Stimulated activated CD4-positive, alpha-beta T cell treated with anti-CD3 and anti-CD28 coated beads, Interleukin-4, amount 100 ng/mL, for 1 hour (primary cell): ENCODE measurements at places on chromosomes 1 and 21.

GRCh38 chr21:42480736-42481135 is 15.3 kb downstream of the RSPH1 start:
- DNase-seq, result no peak

GRCh38 chr1:44323947-44324346 is 31.1 kb downstream of the ERI3 start:
- no peak for DNase-seq

DNA sequence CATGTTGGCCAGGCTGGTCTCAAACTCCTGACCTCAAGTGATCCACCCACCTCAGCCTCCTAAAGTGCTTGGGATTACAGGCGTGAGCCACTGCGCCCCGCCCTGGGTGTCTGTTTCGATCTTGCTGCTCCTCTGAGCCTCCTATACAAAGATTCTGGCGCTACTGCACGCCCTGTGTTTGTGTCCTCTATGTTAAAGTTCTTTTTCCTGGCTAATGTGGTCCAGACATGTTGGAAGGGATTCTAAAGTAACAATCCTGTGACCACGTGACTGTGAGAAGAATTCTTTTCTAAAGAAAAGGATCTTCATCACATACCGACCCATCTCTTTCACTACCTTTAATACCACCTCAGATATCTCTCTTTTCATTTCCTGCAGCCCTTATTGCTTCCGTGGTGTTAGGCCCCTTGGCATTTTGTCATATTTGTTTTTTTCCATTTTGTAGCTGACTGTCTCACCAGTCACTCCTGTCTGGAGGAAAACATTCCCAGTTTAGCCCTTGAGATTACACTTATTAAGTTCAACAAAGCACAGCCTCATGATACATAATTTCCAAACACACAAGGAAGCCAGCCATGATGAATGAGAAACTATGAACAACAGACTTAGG is 27.2 kb upstream of the ENO1 start:
- no peak for DNase-seq

DNA sequence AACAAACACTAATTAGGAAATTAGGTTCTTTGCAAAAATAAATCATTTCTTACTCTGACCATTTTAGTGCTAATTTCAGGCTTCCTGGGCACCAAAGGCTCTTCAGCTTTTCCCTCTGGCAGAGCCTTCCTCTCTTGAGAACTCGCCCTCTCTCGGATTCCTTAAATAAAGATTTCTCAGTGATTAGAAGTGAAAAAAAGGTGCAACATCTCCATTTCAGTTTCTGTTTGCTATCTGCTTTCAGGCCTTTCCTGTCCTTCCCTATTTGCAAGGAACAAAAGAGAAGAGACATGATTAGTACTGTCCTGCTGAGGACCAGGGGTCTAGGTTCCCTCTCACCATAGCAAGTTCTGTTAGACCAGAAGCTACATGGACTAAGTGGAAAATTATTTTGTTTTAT is 27.8 kb upstream of the CACYBP start:
- DNase-seq, result no peak

GRCh38 chr1:46506470-46507219 is 17.0 kb downstream of the DMBX1 start:
- DNase-seq, result no peak

DNA sequence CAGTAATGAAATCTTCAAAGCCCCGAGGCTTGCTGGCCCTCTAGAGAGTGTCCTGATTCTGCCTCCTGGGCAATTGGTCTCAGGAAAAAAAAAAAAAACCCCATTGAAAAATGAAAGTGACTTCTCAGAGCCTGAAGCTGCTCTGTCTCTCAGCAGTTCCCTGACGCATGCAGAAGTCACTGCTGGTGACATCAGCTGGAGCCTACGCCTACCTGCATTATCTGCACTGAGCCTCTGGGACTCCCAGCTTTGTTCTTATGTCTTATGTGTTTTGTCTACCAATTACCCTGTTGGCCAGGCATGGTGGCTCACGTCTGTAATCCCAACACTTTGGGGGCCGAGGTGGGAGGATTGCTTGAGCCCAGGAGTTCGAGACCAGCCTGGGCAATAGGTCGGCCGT is 10.1 kb upstream of the SLC25A33 start:
- DNase-seq, result no peak

GRCh38 chr1:92817986-92818764 is 13.7 kb upstream of the RPL5 start:
- no peak for DNase-seq

- DNase-seq, result no peak
These were observed 51.4 kb upstream of the DIRAS3 start for GRCh38 chr1:68101829-68102228.

GRCh38 chr1:5711956-5712645 is 280.1 kb downstream of the NPHP4 start:
- no peak for DNase-seq

DNA sequence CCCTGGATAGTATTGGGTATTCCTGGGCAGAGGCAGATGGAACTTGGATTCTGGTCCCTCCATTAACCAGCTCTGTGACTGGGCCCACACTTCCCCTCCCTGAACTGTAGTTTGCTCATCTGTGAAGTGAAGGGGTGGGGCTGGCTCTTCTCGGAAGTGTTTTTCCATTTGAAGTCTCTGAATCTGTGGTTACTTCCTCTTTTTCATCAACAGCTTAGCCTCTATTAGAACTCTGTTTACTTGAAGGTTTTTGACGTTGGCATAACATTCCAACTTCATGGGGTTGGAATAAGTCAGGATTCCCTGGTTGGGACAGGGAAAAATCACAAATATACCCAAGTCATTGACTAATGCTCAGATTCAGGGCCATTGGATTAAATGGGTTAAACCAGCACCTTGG is 3.6 kb downstream of the KIAA0040 start:
- peak; percentile 52 for DNase-seq

GRCh38 chr1:170624146-170624545 is 39.8 kb upstream of the PRRX1 start:
- DNase-seq, result no peak

DNA sequence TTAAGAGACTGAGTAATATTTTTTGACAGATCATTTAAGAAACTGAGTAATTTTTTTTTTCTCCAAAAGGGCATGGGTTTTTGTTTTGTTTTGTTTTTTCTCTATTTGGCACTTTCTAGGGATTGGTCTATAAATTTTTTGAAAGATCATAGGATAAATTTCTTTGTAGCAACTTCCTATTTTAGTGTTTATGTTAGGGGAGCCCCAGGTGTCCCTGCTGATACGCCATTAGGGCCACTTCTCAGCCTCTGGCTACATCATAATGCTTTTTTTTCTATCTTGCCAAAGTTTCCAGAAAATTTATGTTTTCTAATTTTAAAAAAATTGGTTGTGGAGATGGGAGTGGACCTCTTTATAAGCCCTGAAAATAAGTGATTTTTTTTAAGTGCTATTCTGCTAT is 2.6 kb downstream of the GABPA start:
- DNase-seq, result no peak

DNA sequence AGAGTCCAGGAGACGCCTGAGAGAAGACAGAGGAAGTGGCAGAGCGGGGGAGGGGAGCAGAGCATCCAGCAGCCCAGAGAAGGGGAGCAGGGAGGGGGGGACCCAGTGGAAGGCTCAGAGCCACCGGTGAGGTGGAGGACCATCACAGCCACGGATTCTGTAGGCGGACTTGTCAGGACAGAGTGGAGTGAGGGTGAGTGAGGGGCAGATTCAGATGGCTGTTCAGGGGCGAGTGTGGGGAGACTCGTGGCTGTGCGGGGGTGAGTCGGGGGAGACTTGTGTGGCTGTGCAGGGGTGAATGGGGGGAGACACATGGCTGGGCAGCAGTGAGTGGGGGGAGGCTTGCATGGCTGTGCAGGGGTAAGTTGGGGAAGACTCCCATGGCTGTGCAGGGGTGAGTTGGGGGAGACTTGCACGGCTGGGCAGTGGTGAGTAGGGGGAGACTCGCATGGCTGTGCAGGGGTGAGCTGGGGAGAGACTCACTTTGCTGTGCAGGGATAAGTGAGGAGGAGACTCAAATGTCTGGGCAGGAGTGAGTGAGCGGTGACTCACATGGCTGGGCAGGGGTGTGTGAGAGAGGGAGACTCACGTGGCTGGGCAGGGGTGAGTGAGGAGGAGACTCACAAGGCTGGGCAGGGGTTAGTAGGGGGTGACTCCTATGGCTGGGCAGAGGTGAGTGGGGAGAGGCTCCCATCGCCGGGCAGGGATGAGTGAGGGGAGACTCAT is 56.8 kb upstream of the ABCG1 start:
- DNase-seq, result peak; percentile 25

DNA sequence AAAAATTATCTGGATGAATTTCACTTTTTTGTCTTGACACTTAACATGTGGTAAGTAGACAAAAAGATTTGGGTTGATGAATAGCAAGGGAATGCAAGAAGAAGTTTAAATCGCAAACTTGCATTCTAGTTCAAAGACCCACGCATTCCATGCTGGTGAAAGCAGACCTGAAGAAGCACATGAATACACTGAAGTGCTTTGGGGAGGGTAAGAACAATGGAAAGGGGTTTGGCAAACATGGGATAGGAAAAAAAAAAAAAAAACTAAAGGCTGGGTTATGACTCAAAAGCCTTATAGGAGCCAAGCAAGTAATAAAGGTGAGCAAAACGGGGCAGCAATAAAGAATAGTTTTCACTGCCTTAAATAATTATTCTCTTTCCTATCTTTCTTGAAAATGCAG is 450.2 kb downstream of the LMO4 start:
- no peak for DNase-seq

DNA sequence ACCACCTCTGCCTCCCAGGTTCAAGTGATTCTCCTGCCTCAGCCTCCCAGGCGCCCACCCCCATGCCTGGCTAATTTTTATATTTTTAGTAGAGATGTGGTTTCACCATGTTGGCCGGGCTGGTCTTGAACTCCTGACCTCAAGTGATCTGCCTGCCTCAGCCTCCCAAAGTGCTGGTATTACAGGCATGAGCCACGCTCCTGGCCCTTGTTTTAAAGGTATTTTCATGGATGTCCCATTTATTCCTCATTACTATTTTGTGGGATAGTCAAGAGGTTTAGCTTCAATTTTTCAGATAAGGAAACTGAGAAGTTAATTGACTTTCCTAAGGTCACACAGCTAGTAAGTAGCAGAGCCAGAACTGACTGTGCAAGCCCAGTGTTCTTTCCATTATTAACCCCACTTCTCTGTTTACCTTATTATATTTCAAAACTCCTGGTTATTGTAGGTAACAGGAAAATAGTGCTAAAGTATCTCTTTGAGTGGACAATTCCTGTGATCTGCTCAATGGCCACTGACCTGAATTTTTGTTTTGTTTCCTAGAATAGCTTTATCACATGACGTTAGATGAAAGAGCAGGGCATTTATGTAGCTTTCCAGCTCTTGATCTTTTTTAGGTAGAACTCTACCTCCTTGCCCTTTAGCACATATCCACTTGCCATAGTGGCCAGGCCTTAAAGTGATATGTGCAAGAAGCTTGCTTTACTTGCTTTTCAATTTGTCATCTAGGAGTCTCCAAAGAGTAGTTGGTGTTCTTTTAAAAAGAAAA is 13.6 kb downstream of the ZYG11B start:
- no peak for DNase-seq

- DNase-seq, result no peak
These were observed 6.7 kb downstream of the C1QTNF12 start for GRCh38 chr1:1239614-1240347.
